ENCODE measurements at places on chromosomes 5 and 9. TPM values are rescaled to one million over a fixed set of nuclear protein-coding genes. Genes with fewer than 3 reads are reported as not detected.
A peak's percentile ranks its signal among the peaks of the same experiment; 100 is the strongest.

- no peak for DNase-seq
These were observed 346.1 kb downstream of the DIRAS2 start for GRCh38 chr9:90296539-90296938.

DNA sequence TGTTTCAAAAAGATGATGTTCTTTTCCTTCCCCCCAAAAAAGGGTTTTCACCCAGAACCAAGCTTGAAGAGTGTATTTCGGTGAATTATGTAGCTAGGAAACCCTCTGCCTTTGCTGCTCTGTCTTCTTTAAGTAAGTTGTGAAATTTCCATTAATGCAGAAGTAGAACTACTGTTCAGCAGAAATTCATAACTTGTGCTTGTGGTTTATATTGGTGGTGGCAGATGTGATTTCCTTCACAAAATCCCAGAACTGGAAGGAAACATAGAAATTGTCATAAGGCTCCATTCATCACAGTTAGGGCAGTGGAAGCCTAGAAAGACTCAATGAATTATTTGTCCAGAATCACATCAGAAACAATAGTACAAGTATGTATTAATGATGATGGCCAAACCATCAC is 42.1 kb upstream of the DAB2 start:
- DNase-seq: no peak

Gene F12
- total RNA-seq: 2.0 TPM

Gene CXCL14
- not detected for total RNA-seq

DNA sequence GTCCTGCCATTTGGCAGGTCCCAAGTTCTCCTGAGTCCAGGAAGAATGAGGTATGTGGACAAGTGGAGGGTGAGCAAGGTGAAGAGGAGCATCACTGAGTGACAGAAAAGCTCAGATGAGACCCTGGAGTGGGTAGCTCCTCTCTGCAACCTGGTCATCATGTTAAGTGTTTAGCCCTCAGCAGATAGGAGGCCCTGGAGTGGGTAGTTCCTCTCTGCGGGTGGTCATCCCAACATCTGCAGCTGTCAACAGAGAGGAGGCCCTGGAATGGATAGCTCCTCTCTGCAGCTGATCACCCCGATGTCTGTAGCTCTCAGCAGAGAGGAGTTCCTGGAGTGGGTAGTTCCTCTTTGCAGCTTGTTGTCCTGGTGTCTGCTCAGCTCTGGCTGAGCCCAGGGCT is 48.4 kb downstream of the NDUFAF2 start:
- no peak for DNase-seq

GRCh38 chr9:96619491-96620180 is at the start of gene CDC14B:
Gene CDC14B (minus strand): TSS chr9:96619843. CDS start chr9:96619378, 465 bp downstream.
- DNase-seq: peak; percentile 96

GRCh38 chr5:109030360-109031143 is 282.9 kb downstream of the FER start:
- DNase-seq: no peak

Gene SPINK5
- total RNA-seq: 13.7 TPM

DNA sequence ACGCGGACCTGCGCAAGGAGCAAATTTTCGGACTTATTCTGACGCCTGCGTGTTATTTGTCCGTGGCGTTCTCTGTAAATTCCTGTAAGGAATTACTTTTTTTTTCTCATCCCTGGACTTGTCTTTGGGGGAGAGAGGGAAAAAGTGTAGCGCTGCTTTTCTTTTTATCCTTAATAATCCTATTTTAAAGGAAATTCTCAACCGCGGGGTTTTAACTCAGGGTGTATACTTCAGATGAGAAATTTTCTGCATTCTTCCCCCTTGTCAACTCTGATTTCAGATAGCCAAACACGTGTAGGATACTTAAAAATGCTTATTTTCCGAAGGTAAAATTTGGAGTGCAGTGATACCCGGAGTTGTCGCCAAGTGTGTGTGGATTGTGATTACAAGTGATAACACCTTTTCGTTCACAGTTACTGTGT is 853 bp downstream of the DCP2 start:
- DNase-seq: no peak

DNA sequence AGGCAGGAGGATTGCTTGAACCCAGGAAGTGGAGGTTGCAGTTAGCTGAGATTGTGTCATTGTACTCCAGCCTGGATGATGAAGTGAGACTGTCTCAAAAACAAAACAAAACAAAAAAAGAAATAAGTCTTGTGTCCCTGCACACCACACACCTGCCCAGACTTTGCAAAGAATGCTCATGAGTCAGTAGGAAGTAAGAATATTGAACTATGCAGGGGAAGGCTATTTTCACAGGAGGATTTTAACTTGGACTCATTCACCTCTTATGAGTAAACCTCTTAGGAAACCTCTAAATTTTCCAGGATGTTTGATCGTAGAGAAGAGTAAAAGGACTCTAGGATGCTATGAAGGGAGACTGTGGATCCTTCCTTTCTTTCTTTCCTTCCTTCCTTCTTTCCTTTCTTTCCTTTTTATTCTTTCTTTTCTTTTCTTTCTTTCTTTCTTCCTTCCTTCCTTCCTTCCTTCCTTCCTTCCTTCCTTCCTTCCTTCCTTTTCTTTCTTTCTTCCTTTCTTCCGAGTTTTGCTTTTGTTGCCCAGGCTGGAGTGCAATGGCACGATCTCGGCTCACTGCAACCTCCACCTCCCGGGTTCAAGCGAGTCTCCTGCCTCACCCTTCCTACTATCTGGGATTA is 96.7 kb upstream of the CLINT1 start:
- DNase-seq: no peak

DNA sequence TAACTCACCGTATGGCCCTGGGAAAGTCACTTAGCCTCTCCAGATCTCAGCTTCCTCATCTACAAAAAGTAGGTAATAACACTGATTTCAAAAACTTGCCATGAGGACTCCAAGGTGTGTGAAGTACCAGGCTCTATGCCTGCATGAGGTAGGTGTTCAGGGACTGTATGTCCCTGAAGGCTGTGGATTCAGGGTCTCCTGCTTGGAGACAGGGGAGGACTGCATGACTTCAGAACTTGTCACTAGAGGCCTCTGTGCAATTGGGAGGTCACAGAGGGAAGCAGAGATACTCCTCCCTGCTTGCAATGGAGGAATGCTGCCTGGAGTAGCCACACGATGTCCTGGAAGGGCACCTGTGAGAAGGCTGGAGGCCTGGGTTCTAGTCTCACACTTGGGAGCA is 2.2 kb downstream of the PDGFRB start:
- no peak for DNase-seq

Gene ARL10
- total RNA-seq: 16.6 TPM

Gene JAKMIP2
- total RNA-seq: 8.2 TPM

- DNase-seq: no peak
These were observed 978 bp upstream of the BRD3OS start for GRCh38 chr9:134024214-134024792.

- no peak for DNase-seq
These were observed 6.1 kb upstream of the CTNNAL1 start for GRCh38 chr9:109019420-109019819.

Measured in neural progenitor cell (in vitro differentiated cells).